ENCODE measurements at places on chromosomes 6 and 20. TPM values are rescaled to one million over a fixed set of nuclear protein-coding genes. Genes with fewer than 3 reads are reported as not detected.

Gene FLRT3
- not detected for total RNA-seq

DNA sequence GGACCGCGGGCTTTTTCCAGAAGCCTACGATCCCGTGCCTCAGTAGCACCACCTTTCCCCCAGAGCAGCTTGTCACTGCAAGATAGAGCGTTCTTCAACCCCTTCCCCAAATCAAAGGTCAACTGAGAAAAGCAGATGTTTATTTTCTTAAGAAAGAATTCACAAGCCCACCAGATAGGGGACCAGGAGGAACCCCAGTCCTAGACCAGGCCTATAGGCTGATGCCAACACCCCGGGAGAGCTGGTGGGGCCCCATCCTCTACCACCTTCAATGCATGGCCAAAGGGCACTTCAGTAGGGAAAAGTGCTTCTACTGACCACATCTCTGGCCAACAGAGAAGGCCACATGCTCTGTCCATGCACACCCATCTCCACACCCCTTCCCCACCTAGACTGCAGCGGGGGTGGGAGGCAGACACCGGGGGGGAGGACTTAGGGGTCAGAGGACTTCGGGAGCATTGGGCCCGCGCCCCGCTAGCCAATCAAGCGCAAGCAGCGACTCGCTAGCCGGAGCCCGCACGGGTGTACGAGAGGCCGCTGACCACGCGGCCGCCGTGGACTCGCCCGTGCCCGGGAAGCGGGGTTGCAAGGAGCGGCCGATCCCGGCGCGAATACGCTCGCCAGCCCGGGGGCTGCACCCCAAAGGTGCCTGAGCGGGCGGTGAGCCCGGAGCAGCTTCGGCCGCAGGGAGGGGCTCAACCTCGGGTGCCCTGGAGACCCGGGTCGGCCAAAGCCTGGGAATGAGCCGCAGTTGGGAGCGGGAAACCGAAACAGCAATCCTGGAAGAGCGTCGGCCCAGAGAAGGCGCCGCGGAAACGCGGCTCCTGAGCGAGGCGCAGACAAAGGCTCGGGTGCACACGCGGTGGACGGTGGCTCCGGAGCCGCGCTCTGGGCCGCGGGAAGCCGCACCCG lies 2.8 kb downstream of the PDE10A start:
- H3K27me3 ChIP-seq: peaks cover 51% of the 10 kb centered on the region
- no peak for DNase-seq
- H3K27ac ChIP-seq: no peak overlapping the region
- peaks cover 7% of the 10 kb centered on the region for H3K4me1 ChIP-seq

- peaks cover 1% of the 10 kb centered on the region for H3K36me3 ChIP-seq
- peaks cover 32% of the 10 kb centered on the region for H3K27me3 ChIP-seq
- peak within 1 kb of the TSS; percentile 70 for H3K4me3 ChIP-seq
- peak; percentile 63 for DNase-seq
These were observed at the start of gene HLA-DRA for GRCh38 chr6:32439602-32440214. TSS of gene HLA-DRA (plus strand) at chr6:32439887. CDS start at chr6:32439951, 64 bp downstream.

Gene KIF25
- total RNA-seq: not detected

Gene ABCC10
- total RNA-seq: 38.8 TPM

Gene BNIP5
- total RNA-seq: not detected

DNA sequence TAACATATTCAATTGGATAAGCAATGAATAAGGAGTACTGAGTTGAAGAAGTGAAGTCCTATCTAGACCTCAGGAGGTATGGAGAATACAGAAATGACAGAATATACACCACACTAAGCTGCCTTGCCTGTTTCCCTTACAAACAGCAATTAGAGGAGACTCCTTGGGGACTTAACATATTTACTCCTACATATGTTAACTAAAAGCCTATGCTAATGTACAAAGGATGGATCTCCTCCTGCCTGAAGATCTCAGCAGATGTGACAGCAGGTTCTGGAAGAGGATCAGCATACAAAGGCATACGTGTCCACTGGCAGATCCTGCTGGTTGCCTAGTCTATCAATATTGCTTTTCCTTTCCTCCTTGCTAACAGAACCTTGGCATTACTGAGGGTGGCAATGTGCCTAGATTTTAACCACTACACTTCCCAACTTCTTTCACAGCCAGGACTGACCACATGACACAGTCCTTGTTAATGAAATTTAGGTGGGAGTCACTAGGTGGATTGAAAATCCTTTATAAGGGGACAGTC lies 29.6 kb downstream of the PRKN start:
- no peak for DNase-seq
- H3K27me3 ChIP-seq: no peaks in the 10 kb centered on the region
- H3K27ac ChIP-seq: no peak overlapping the region
- H3K4me3 ChIP-seq: no peak overlapping the region

DNA sequence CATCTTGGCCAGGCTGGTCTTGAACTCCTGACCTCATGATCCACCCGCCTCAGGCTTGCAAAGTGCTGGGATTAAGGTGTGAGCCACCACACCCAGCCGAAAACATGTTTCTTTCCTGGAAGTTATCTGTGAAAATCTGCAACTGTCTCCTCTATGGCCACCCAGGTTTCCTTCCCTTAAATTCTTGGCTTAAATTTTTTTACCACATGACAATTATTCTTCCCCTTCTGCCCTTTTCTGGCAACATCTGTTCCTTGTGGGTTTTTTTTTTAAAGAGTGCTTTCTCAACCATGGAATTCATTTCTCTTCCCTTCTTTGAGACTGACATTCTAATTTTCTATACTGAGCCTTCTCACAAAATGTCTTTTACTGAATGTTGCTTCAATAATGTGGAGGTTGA lies 59.6 kb downstream of the DOK5 start:
- H3K27ac ChIP-seq: no peak overlapping the region
- no peaks in the 10 kb centered on the region for H3K4me1 ChIP-seq
- no peaks in the 10 kb centered on the region for H3K36me3 ChIP-seq
- no peak overlapping the region for H3K4me3 ChIP-seq
- H3K27me3 ChIP-seq: no peaks in the 10 kb centered on the region
- DNase-seq: no peak

DNA sequence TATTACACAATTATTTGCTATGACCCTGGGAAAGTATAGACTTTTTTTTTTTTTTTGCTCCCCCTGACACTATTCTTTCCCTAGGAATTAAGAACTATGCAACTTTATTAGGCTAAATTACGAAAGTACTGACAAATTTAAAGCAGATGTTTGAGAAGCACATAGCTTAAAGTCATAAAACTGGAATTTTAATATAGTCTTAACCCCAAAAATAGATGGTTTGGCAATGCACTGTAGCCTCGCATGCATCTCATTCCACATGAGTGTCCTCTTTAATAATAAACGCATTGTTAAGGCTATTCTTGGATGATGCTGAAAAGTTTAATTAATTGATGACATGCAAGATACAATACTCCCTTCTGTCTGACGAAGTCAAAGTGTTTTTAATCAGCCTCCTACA lies 49.3 kb downstream of the TBC1D7 start:
- no peak overlapping the region for H3K4me3 ChIP-seq
- H3K4me1 ChIP-seq: peaks cover 45% of the 10 kb centered on the region
- H3K36me3 ChIP-seq: no peaks in the 10 kb centered on the region
- DNase-seq: no peak
- peaks cover under 1% of the 10 kb centered on the region for H3K27me3 ChIP-seq

DNA sequence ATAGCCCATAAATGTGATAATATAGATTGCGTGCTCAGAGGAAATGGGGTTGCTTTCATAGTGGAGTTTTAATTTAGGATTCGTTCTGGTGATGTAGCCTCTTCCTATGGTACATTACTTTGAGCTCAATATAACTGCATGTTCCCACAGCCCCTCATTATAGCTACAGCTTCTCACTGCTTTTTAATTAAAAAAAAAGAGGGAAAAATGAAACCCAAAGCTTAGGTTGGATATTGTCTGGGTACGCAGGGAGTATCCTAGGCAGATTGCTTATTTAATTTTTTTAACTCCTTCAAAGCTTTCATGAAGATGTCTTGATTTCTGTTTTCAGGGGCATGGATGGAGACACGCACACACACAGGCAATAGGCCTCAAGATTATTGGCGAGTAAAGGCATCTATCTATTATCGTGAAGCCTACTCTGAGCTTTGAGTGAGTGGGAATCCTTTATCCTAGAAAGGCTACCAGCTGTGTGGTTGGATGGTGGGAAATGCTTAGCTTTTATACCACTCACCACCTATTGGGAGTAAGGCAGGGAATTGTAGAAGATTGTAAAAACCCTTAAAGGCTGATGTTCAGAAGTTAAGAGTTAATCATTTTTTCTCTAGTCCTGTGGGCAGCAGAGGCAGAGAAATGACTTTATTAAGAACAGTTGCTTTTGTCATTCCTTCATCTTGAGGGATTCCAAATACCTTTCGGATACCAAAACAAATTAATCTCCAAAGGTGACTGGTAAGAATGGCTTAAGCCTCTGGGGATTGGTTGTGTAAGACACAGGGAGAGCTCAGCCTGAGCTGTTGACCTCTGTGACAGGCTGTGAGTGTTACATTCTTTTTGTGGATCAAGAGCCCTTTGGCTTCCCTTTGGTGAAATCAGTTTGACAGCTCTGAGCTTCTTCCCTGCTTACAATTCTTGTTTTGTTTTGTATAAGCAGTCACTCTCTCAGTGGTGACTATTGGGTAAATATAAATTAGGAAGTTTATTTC lies 33.4 kb downstream of the CTNNBL1 start:
- no peaks in the 10 kb centered on the region for H3K27me3 ChIP-seq
- no peaks in the 10 kb centered on the region for H3K4me1 ChIP-seq
- no peak for DNase-seq
- H3K4me3 ChIP-seq: no peak overlapping the region

- H3K27me3 ChIP-seq: no peaks in the 10 kb centered on the region
- H3K36me3 ChIP-seq: peaks cover 4% of the 10 kb centered on the region
- H3K4me1 ChIP-seq: peaks cover 16% of the 10 kb centered on the region
- no peak overlapping the region for H3K27ac ChIP-seq
These were observed 222.8 kb upstream of the RUNX2 start for GRCh38 chr6:45105170-45105820.

- H3K4me3 ChIP-seq: no peak overlapping the region
- H3K27ac ChIP-seq: no peak overlapping the region
- H3K36me3 ChIP-seq: peaks cover 11% of the 10 kb centered on the region
These were observed 21.0 kb downstream of the ULBP1 start for GRCh38 chr6:149984773-149985172.

- DNase-seq: no peak
- peaks cover 66% of the 10 kb centered on the region for H3K27me3 ChIP-seq
- H3K36me3 ChIP-seq: peaks cover 4% of the 10 kb centered on the region
- peaks cover 18% of the 10 kb centered on the region for H3K4me1 ChIP-seq
These were observed 5.8 kb downstream of the BHLHE23 start for GRCh38 chr20:63000958-63001357.

- DNase-seq: no peak
- H3K4me3 ChIP-seq: no peak overlapping the region
- H3K36me3 ChIP-seq: no peaks in the 10 kb centered on the region
- H3K27ac ChIP-seq: no peak overlapping the region
- no peaks in the 10 kb centered on the region for H3K27me3 ChIP-seq
- no peaks in the 10 kb centered on the region for H3K4me1 ChIP-seq
These were observed 246.0 kb upstream of the ECI2 start for GRCh38 chr6:4381381-4381780.

GRCh38 chr6:114989279-114989964 lies 646.6 kb upstream of the HS3ST5 start:
- H3K27ac ChIP-seq: peak overlapping the region; percentile 88
- peak; percentile 77 for DNase-seq
- peaks cover 19% of the 10 kb centered on the region for H3K4me1 ChIP-seq
- no peaks in the 10 kb centered on the region for H3K36me3 ChIP-seq

Gene ERMARD
- total RNA-seq: 28.7 TPM

GRCh38 chr6:106572436-106572835 lies 56.9 kb downstream of the RTN4IP1 start:
- peaks cover 3% of the 10 kb centered on the region for H3K4me1 ChIP-seq
- no peaks in the 10 kb centered on the region for H3K27me3 ChIP-seq
- no peak for DNase-seq
- H3K27ac ChIP-seq: no peak overlapping the region
- no peak overlapping the region for H3K4me3 ChIP-seq

Gene NRN1
- total RNA-seq: 15.3 TPM

GRCh38 chr6:69044534-69044933 lies 409.5 kb downstream of the ADGRB3 start:
- no peaks in the 10 kb centered on the region for H3K36me3 ChIP-seq
- DNase-seq: no peak
- no peak overlapping the region for H3K27ac ChIP-seq
- H3K4me3 ChIP-seq: no peak overlapping the region

GRCh38 chr6:46528961-46529750 lies 37.9 kb upstream of the RCAN2 start:
- no peak overlapping the region for H3K27ac ChIP-seq
- H3K27me3 ChIP-seq: peaks cover 6% of the 10 kb centered on the region
- H3K4me1 ChIP-seq: no peaks in the 10 kb centered on the region
- DNase-seq: no peak
- H3K36me3 ChIP-seq: no peaks in the 10 kb centered on the region

Gene BPIFB4
- not detected for total RNA-seq

DNA sequence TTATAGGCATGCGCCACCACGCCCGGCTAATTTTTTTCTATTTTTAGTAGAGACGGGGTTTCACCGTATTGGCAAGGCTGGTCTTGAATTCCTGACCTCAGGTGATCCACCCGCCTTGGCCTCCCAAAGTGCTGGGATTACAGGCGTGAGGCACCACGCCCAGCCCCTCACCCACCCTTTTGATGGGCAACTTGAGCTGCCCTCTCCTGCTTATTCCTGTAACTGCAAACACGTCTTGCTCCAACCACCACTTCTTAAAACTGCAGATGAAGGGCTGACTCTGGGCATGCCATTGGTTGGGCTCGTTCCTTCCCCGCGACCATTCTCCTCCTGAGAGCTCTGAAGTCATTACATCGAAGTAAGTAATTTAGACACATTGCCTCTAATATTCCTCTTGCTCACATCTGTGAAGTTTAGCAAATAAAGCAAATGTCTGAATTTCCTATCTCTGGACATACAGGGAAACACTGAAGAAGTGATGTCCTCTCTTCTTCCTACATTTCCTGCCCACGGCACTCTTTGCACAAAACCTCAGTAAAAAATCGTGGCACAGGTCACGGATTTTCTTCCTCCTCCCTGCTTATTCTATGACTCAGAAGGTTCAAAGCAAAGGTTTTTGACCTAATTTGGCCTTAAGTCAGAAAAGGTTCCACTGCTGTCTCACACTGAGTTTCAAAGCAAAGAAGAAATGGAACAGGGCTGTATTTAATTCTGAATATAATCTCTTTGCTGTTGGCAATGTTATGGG lies 117.5 kb downstream of the GMPR start:
- DNase-seq: no peak
- no peak overlapping the region for H3K4me3 ChIP-seq
- H3K36me3 ChIP-seq: no peaks in the 10 kb centered on the region

Gene PLN
- not detected for total RNA-seq

- no peak overlapping the region for H3K4me3 ChIP-seq
- no peaks in the 10 kb centered on the region for H3K27me3 ChIP-seq
- no peak overlapping the region for H3K27ac ChIP-seq
- no peaks in the 10 kb centered on the region for H3K36me3 ChIP-seq
- H3K4me1 ChIP-seq: no peaks in the 10 kb centered on the region
- no peak for DNase-seq
These were observed 536.8 kb upstream of the JAG1 start for GRCh38 chr20:11210611-11211010.

Data from activated CD8-positive, alpha-beta T cell treated with anti-CD3 and anti-CD28 coated beads, Interleukin-2, amount 10 ng/mL, durations not matched to agents 7 days and 5 days (primary cell).